ENCODE measurements at places on chromosomes 5 and 9.

- no peak for DNase-seq
These were observed 284.4 kb downstream of the OSTF1 start for GRCh38 chr9:75372499-75373268.

GRCh38 chr5:146068206-146068605, 37.2 kb downstream of the PLAC8L1 start:
- DNase-seq, result peak; percentile 44

DNA sequence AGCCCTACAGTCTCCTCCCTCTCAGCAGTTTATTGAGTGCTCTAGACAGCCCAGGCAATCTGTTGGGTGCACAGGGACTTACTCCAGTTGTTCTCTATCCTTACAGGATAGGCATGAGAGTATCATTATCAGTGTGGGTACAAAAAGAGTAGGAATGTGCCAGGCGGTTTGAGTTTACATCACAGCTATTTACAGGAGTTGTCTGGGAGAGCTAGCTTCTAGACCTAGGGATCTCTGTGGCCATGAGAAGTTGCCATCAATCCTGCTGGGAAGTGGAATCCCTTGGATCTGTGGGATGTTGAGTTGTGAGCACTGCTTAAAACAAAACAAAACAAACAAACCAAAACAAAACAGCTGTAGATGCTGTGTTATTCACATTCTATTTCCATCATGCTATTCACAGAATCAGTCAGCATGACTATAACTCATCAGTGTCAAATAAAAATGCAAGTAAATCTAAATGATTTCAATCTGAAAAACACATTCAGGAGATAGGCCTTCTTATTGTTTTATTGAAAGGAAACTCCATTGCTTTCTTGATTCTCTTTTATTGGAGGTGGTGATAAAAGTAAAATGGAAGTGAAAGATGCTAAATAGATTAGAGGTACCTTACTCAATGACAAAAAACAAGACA, 552.4 kb upstream of the ZNF608 start:
- no peak for DNase-seq

GRCh38 chr5:60533789-60534188, 166.2 kb downstream of the DEPDC1B start:
- no peak for DNase-seq

- DNase-seq, result peak; percentile 39
These were observed 166.4 kb downstream of the TLE1 start for GRCh38 chr9:81522716-81523551.

GRCh38 chr5:57276353-57276752, 102.5 kb downstream of the GPBP1 start:
- no peak for DNase-seq

DNA sequence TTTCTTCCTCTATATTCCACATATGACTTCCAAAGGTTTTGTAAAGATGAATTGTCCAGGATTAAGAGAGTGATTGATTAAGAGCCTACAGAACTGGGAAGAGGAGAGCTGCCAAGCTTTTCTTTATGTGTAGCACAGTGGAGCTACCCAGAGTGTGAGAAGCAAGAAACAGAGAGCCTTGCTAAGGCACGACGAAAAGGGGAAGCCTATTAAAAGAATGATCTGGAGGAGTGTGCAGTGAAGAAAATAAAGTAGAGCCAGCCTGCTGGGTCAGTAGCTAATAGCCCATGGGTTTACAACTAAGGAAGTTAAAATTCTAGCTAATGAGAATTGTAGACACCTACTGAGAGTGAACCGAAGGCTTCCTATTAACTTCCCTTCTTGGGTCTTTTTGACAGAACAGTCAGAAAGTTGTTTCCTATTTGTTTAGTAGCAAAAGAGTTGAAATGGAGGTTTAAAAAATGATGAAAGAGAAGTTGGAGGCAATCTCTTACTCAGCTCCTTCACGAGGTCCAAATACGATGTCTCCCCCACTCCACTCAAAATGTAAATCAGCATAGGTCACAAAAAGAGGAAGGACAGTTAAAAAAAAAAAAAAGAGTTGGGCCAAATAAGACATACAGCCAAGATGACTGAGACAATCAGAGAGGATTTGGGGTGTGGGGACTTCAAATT, 957 bp upstream of the PRR16 start:
- DNase-seq, result no peak

DNA sequence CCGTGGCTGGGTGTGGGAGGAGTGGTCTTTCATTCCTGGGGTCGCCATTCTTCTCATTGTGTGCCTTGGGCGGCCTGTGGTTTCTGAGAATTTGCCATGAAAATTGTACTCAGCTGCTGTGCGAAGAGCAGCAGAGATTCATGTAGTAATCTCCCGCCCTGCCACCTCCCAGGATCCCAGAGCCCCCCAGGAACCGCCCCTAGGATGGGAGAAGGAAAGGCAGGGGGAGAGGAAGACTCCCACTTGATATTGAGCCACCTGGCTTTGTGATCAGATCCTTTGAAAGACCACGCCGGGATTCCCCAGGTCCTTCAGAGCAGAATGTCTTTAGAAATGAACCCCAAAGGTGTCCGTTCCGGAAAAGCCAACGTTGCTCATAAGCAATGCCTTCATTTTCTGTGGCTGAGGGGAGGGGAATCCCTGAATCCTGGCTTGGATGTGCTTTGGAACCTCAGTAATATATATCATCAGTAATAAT, 27.6 kb downstream of the NEURL1B start:
- no peak for DNase-seq

DNA sequence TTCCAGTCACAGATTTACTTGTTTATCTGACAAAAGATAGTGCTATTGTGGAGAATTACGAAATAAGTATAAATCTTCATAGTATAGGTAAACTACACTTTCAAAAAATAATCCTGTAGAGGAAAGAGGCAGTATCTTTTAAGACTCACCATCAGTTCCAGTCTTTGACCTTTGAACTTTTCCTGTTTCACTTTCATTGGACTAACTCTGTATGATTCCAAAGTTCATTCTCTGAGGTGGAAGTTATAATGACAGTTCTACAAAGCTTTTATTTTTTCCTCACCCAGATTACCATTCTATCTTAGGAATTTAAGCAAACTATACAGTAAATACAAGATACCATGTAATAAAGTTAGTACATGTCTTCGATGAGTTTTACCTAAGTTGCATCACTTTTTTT, 901.3 kb upstream of the SEMA6A start:
- no peak for DNase-seq

- no peak for DNase-seq
These were observed 40.0 kb downstream of the NUDT12 start for GRCh38 chr5:103522586-103522985.

DNA sequence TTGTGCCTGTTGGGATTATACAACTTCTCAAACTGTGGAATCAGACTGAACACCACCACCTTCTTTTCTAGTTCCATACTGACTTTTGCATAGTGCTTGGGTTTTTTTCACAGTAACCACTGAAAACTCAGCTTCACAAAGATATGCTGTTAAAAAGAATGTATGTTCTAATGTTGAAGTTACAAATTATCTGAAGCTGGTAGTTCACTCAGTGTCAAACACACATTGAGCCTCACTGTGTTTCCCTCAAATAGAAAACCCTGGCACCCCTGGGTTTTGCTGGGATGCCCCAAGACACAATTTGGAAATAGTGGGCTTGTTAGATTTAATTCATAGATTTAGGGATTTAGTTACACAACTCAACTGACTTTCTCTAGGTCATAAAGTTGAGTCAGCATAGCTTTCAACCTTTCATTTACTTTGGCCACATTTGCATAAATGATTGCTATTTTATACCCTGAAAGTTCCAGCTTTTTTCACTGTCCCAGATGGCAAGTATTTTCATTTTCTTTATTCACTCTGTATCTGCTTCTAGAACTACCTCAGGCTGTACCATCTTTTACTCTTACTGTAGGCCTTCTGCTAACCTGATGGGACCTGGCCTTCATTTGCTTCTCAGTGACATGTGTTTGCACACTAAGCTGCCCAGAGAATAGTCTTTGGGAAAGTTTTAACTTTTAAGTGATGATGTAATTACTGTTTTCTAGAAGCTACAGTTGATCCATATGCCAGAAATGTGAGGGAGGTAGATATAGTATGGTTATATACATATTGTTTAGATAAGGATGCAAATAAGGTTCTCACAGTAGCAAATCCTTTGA, 115.1 kb downstream of the CDC42SE2 start:
- no peak for DNase-seq

GRCh38 chr9:92500725-92501124, 18.4 kb upstream of the ASPN start:
- no peak for DNase-seq

DNA sequence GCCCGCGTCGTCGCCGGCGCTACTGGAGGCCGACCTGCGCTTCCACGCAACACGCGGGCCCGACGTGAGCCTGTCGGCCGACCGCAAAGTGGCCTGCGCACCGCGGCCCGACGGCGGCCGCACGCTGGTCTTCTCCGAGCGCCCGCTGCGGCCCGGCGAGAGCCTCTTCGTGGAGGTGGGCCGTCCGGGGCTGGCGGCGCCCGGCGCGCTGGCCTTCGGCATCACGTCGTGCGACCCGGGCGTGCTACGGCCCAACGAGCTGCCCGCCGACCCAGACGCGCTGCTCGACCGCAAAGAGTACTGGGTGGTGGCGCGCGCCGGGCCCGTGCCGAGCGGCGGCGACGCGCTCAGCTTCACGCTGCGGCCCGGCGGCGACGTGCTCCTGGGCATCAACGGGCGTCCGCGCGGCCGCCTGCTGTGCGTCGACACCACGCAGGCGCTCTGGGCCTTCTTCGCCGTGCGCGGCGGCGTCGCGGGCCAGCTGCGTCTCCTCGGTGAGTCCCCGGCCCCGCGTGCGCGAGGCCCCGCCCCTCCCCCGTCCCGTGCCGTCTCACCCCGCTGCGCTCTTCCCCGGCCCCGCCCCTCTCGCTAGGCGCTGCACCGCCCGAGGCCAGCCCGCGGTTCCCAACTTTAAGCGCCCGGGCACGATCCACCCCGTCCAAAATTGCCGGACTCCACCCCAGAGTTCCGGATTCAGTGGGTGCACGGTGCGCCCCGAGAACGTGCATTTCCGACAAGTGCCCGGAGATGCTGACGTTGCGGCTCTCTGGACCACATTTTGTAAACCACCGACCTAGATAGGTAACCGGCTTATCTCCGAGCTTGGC, 42.8 kb downstream of the NEURL1B start:
- no peak for DNase-seq

DNA sequence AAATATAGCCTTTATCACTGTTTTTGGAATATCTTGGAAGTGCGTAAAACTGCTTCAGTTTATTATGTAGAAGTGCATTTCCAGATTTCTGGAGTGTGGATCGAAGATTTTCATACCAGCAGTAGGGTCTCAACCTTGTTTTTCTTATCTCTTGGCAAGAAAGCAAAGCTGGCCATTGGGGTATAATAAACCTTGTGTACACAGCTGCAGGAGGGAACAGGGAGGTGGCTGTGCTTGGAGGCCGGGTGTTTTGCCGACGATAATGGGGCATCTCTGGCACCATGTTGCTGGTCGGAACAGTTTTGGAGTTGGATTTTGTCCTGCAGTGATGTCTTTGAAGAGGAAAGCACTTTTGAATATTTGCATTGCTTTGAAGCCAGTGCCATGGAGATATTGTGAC, 308.8 kb upstream of the DMRT1 start:
- DNase-seq, result no peak

- DNase-seq, result no peak
These were observed 207.2 kb downstream of the ENC1 start for GRCh38 chr5:74433255-74433895.

GRCh38 chr5:171462136-171462927, 42.9 kb downstream of the FGF18 start:
- DNase-seq, result no peak

DNA sequence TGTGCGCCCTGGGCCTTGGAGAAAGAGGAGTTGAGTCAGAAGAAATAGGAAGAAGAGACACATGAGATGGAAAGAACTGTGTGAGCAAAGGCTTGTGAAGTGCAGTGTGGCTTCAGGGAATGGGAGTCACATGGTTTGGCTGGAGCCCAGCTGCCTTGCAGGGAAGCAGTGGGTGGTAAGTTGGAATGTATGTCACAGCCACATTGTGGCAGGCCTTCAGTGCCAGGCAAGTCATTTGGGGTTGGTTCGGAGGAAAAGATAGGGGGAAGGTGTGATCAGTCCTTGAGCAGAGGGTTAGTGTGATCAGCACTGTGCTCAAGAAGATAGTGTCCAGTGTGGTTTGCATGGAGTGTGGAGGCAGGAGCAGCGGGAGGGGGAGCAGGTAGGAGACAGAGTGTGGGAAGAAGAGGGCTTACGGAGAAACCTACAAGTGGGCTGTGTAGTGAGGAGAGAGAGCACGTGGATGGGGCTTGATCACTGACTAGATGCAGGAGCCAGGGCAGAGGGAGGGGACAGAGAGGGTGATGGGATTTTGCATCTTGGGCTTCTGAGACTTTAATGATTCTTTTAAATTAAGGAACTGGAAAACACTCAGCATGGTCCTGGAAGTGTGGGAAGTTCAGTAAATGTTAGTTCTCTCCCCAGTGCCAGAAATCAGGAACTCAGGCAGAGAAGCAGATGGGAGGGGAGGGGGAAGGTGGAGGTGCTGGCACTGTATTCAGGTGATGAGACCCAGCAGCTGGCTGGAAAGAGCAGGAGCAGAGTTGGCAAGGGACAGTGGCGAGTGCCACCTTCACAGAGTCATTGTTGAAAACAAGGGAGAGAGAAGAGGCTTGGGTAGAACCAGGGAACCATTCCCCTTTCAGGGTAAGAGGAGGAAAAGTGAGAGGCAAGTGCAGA, 46.6 kb downstream of the ARHGAP26 start:
- DNase-seq, result peak; percentile 4

DNA sequence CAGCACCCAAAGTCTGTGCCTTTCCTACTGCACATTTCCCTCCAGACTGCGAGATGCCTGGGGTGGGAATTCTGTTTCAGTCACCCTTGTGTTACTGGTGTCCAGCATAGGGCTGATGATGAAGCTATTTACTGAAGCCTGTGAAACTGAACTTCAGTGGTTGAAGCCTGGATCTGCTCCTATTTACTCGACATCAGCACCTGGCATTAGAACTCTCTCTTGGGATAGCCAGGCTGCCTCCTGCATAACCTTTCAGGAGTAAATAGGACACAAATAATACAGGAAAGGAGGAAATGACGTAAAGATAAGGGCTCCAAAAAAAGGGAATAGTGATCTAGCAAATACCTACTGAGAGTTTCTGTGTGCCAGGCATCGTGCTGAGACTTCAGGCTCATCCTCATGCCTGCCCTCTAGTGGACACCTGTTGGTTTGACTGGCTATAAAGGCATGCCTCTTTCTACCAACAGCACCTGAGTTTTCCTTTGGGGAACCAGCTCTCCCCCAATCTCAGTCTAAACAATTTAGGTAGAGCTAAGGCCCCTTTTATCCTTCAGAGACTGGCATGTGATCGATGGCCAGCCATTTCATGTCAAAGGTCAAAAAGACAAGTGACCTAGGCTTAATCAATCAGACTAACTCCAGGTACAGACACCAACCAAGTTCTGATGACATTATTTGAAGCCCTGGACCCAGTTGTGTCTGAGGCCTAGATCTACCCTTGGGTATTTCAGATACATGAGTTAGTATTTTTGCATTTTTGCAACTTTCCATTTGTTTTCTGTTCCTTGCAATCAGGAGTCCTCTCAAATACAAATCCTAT, 192.1 kb upstream of the TRIM32 start:
- no peak for DNase-seq

GRCh38 chr9:92425474-92425873, 1.2 kb upstream of the OMD start:
- no peak for DNase-seq

- no peak for DNase-seq
These were observed 97.4 kb downstream of the HINT1 start for GRCh38 chr5:131067636-131068035.

All from NCI-H446 (cell line).